Naive thymus-derived CD8-positive, alpha-beta T cell (primary cell): ENCODE measurements at places on chromosomes 3 and 15. TPM values are rescaled to one million over a fixed set of nuclear protein-coding genes. Genes with fewer than 3 reads are reported as not detected.

LRRC34 gene
- 1.2 TPM for total RNA-seq

TLNRD1 gene
- 19.6 TPM for total RNA-seq

CYP11A1 gene
- not detected for total RNA-seq

TERB2 gene
- not detected for total RNA-seq

PLXND1 gene
- total RNA-seq, result 7.4 TPM

SNTN gene
- total RNA-seq, result not detected

GNAT1 gene
- total RNA-seq, result not detected

ZMYND10 gene
- total RNA-seq, result 4.0 TPM

CCRL2 gene
- 1.5 TPM for total RNA-seq

DRD3 gene
- total RNA-seq, result 0.23 TPM

GRCh38 chr3:190038050-190038933 is 82.4 kb downstream of the P3H2 start:
- H3K27ac ChIP-seq, result no peak overlapping the region
- DNase-seq, result no peak
- no peaks in the 10 kb centered on the region for H3K4me1 ChIP-seq

DNA sequence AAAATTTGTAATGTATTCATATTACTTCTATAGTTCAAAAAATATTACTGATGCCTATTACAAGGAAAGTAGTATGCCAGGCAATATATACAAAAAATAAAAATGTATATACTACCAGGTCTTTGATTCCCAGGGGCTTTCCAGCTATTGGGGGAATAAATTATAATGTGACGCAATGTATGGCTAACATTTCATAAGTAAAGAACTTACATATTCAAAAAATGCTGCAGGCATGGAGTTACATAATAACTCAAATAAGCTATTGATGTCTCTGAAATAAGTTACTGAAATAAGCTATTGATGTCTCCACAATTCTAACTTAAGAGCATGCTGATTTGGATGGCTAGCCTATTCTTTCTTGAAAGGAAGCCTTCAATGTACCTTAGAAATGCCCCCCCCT is 30.2 kb downstream of the MCCC1 start:
- H3K36me3 ChIP-seq, result peaks cover 79% of the 10 kb centered on the region
- no peak overlapping the region for H3K4me3 ChIP-seq
- DNase-seq, result no peak

DNA sequence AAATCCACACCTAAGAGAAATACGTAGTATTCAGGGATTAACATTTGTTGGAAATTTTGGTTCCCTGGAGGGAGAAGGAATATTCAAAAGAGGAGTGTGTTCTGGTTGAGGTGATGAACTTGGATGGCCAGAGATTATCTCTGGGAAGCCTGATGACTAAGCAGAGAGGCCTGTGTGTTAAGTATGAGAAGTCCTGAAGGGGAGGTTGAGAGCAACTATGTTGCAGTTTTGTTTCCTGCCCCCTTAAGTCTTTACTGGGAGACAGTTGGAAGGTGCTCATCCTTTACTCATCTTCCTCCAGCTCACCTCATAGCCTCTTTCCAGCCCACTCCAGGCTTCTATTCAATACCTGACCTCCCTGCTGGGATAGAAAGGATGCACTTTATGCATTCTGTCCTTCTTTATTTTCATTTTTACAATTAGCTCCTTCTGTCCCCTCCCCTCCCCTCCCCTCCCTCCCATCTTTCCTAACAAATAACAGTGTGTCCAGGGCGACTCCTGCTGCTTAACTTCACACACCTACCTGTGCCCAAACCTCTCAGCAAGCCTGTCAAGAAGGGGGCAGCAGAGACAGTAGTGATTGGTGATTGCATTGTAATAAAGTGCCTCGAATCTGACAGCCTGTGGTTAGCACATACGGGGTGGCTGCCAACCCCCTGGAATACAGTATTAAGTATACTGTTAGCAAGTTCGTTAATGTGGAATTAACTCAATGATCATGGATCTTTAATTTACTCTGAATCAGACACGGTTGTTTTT is 11.9 kb downstream of the RAP2B start:
- peak overlapping the region; percentile 87 for H3K27ac ChIP-seq
- no peaks in the 10 kb centered on the region for H3K27me3 ChIP-seq
- peaks cover 21% of the 10 kb centered on the region for H3K4me1 ChIP-seq
- H3K36me3 ChIP-seq, result peaks cover 15% of the 10 kb centered on the region
- DNase-seq, result no peak

GRCh38 chr15:100147828-100148227 is 193.9 kb downstream of the ADAMTS17 start:
- H3K4me3 ChIP-seq, result no peak overlapping the region
- H3K27me3 ChIP-seq, result no peaks in the 10 kb centered on the region
- no peaks in the 10 kb centered on the region for H3K4me1 ChIP-seq
- peaks cover 62% of the 10 kb centered on the region for H3K36me3 ChIP-seq
- no peak for DNase-seq

DNA sequence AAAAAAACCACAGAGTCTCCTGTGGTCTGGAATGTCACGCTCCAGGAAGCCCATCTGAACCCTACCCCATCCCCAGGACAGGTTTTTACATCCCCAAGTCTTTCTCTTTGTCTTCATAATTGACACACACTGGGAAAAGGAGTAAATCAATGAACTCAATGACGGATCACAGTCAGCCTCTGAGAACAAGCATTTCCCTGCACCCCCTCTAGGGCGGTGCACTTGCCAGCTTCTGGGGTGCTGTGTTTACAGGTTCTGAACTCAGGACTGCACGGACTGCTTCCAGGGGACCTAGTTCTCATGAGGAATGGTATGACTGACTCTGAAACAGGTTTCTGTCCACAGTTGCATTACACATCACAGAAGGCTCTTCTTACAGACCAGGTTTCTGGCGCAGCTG is 81.1 kb downstream of the NUP210 start:
- peaks cover 12% of the 10 kb centered on the region for H3K36me3 ChIP-seq
- no peak for DNase-seq
- H3K4me1 ChIP-seq, result peaks cover 18% of the 10 kb centered on the region
- H3K27me3 ChIP-seq, result no peaks in the 10 kb centered on the region
- no peak overlapping the region for H3K27ac ChIP-seq

DNA sequence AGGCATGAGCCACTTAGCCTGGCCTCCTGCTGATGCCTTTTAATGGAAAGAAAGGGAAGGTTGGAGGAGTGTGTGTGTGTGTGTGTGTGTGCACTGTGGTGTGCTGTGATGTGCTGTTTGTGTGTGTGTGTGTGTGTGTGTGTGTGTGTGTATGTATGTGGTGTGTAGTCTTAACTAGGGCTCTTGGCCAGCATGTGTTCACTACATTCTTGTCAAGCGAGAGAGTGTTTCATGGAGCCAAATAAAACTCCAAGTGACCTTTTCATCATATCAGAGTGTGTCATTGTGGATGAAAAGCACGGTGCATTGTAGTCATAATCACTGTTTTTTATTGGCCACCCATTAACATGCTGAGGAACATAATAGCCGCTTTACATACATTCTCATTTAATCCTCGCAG is 30.8 kb upstream of the BHLHE40 start:
- H3K4me3 ChIP-seq, result no peak overlapping the region
- H3K4me1 ChIP-seq, result no peaks in the 10 kb centered on the region
- no peaks in the 10 kb centered on the region for H3K36me3 ChIP-seq
- H3K27me3 ChIP-seq, result no peaks in the 10 kb centered on the region
- no peak overlapping the region for H3K27ac ChIP-seq

- no peaks in the 10 kb centered on the region for H3K4me1 ChIP-seq
- H3K27ac ChIP-seq, result no peak overlapping the region
- H3K36me3 ChIP-seq, result peaks cover 92% of the 10 kb centered on the region
- DNase-seq, result no peak
Observed at GRCh38 chr3:12598890-12599289, 42.0 kb downstream of the MKRN2 start.

GRCh38 chr3:196218155-196218712 is 1.9 kb downstream of the SLC51A start:
- no peak for DNase-seq
- no peaks in the 10 kb centered on the region for H3K27me3 ChIP-seq
- H3K36me3 ChIP-seq, result no peaks in the 10 kb centered on the region
- peaks cover 22% of the 10 kb centered on the region for H3K4me1 ChIP-seq
- H3K27ac ChIP-seq, result peak overlapping the region; percentile 86

GRCh38 chr15:74196175-74196574 is 6.4 kb downstream of the STRA6 start:
- H3K27ac ChIP-seq, result no peak overlapping the region
- no peaks in the 10 kb centered on the region for H3K27me3 ChIP-seq
- H3K36me3 ChIP-seq, result no peaks in the 10 kb centered on the region
- no peak overlapping the region for H3K4me3 ChIP-seq
- DNase-seq, result no peak
- H3K4me1 ChIP-seq, result no peaks in the 10 kb centered on the region

- no peak overlapping the region for H3K4me3 ChIP-seq
- no peaks in the 10 kb centered on the region for H3K4me1 ChIP-seq
Observed at GRCh38 chr3:133295199-133295901, 104.5 kb upstream of the BFSP2 start.

DNA sequence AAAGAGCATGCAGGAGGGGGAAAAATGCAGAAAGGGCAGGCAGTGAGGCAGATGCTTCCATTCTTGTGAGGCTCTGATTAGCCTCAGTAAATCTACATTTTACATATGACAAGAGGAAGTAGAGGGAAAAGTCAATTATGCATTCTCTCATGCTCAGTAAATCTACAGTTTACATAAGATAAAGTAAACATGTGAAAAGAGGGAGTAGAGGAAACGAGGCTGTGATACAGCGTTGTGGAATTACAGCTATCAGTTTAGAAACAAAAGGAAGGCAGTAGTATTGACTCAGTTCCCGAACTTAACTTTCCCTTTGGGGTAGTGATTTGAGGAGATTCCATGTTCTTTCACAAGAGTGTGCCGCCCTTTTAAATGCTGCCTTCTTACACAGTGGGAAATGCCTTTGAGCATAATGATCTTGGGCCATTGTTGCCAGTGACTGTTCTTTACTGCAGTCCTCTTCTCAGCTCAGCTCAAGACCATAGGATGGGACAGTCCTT is 39.3 kb downstream of the OSTN start:
- DNase-seq, result no peak
- H3K27me3 ChIP-seq, result no peaks in the 10 kb centered on the region
- no peaks in the 10 kb centered on the region for H3K4me1 ChIP-seq
- no peak overlapping the region for H3K27ac ChIP-seq
- H3K4me3 ChIP-seq, result no peak overlapping the region
- H3K36me3 ChIP-seq, result no peaks in the 10 kb centered on the region

GRCh38 chr3:181791056-181791955 is 79.6 kb downstream of the SOX2 start:
- no peak overlapping the region for H3K4me3 ChIP-seq
- no peaks in the 10 kb centered on the region for H3K4me1 ChIP-seq
- H3K36me3 ChIP-seq, result no peaks in the 10 kb centered on the region
- DNase-seq, result no peak

- no peaks in the 10 kb centered on the region for H3K36me3 ChIP-seq
- H3K27me3 ChIP-seq, result no peaks in the 10 kb centered on the region
- DNase-seq, result no peak
- H3K4me1 ChIP-seq, result peaks cover 2% of the 10 kb centered on the region
- no peak overlapping the region for H3K4me3 ChIP-seq
Observed at GRCh38 chr15:49438962-49439631, 16.1 kb downstream of the FGF7 start.

GRCh38 chr3:69304396-69304795 is 81.5 kb downstream of the FRMD4B start:
- DNase-seq, result no peak
- no peaks in the 10 kb centered on the region for H3K36me3 ChIP-seq
- no peak overlapping the region for H3K27ac ChIP-seq
- peaks cover 8% of the 10 kb centered on the region for H3K4me1 ChIP-seq
- no peak overlapping the region for H3K4me3 ChIP-seq

DNA sequence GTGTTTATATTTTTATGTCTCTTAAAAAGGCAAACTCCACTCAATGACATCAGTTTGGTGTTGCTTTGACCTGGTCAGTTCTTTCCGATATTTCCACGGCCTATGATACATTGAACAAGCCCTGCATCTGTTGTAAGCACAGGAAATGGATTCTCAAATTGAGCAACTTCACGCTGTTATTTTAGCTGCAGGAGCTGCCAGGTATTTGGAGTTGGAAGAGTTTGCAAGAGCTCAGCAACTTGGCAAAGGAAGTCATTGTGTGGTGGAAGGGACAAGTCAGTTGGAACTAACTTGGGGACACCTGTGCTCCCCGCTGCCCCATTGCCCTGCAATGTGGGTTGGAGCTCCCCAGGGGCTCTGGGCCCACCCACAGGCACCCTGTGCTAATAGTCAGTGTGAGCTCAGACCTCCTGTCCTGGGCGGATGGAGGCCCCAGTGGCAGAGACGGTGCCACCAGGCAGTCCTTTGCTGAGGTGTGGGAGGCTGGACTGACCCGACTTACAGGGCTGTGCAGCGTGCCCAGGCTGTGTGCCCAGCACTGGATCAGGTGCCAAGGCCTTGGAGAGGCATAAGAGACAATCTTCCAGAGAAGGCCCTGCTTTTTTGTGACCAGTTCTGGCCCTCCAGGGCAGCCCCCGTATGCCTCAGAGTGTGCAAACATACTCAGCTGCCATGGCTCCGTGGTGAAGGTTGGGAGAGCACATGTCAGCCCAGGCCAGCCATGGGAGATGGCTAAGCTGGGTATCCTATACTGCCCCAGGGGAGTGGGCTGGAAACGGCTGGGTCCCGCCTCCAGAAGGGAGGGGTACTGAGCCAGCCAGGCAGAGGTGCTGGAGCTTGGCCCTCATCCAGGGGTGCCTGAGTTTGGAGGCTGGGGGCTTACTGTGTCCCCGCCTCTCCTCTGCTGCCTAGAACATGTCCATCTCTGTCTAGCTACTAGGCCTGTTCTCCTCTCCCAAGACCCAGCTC is 43.5 kb downstream of the KY start:
- H3K27me3 ChIP-seq, result peaks cover 8% of the 10 kb centered on the region
- DNase-seq, result no peak
- H3K36me3 ChIP-seq, result no peaks in the 10 kb centered on the region
- no peak overlapping the region for H3K4me3 ChIP-seq
- H3K4me1 ChIP-seq, result no peaks in the 10 kb centered on the region
- no peak overlapping the region for H3K27ac ChIP-seq

- H3K27me3 ChIP-seq, result peaks cover 6% of the 10 kb centered on the region
- peak; percentile 8 for DNase-seq
- H3K4me1 ChIP-seq, result peaks cover 17% of the 10 kb centered on the region
- no peaks in the 10 kb centered on the region for H3K36me3 ChIP-seq
- no peak overlapping the region for H3K4me3 ChIP-seq
Observed at GRCh38 chr15:40493089-40493840, 22.5 kb downstream of the CHST14 start.

- no peaks in the 10 kb centered on the region for H3K27me3 ChIP-seq
- H3K27ac ChIP-seq, result no peak overlapping the region
- no peak overlapping the region for H3K4me3 ChIP-seq
- peaks cover 35% of the 10 kb centered on the region for H3K36me3 ChIP-seq
Observed at GRCh38 chr3:126003447-126004190, 34.6 kb downstream of the ROPN1B start.

- no peak for DNase-seq
- peaks cover 62% of the 10 kb centered on the region for H3K4me1 ChIP-seq
- no peaks in the 10 kb centered on the region for H3K27me3 ChIP-seq
- no peak overlapping the region for H3K4me3 ChIP-seq
Observed at GRCh38 chr3:111571907-111572460, 23.2 kb downstream of the ZBED2 start.

- H3K27me3 ChIP-seq, result no peaks in the 10 kb centered on the region
- H3K36me3 ChIP-seq, result peaks cover 27% of the 10 kb centered on the region
- no peak overlapping the region for H3K27ac ChIP-seq
- peaks cover 46% of the 10 kb centered on the region for H3K4me1 ChIP-seq
Observed at GRCh38 chr3:105773291-105773690, 95.5 kb downstream of the CBLB start.
